ENCODE measurements at places on chromosomes 3 and 15. TPM values are rescaled to one million over a fixed set of nuclear protein-coding genes. Genes with fewer than 3 reads are reported as not detected.

The OIP5 gene
- 13.6 TPM for total RNA-seq

The OR5K2 gene
- total RNA-seq, result not detected

The FBXL22 gene
- total RNA-seq, result 0.27 TPM

The SCN11A gene
- not detected for total RNA-seq

The TMEM207 gene
- total RNA-seq, result not detected

The ATP13A4 gene
- not detected for total RNA-seq

The FBXL2 gene
- 6.0 TPM for total RNA-seq

The MYLK gene
- total RNA-seq, result 15.6 TPM

The SERINC4 gene
- total RNA-seq, result 0.05 TPM

The CHRNA5 gene
- 36.4 TPM for total RNA-seq

The SELENOK gene
- 25.0 TPM for total RNA-seq

The TEX55 gene
- total RNA-seq, result 0.03 TPM

The OXTR gene
- total RNA-seq, result 10.9 TPM

The GOLGA8S gene
- total RNA-seq, result 0.15 TPM

Measured in A549 treated with CpdA at 1 μM for 4 hours (cell line).